Activated CD4-positive, alpha-beta T cell treated with anti-CD3 and anti-CD28 coated beads, Interleukin-2, amount 10 ng/mL, durations not matched to agents 7 days and 5 days (primary cell): ENCODE measurements at places on chromosomes 2 and 18. TPM values are rescaled to one million over a fixed set of nuclear protein-coding genes. Genes with fewer than 3 reads are reported as not detected.

Gene UGT1A8
- not detected for total RNA-seq

DNA sequence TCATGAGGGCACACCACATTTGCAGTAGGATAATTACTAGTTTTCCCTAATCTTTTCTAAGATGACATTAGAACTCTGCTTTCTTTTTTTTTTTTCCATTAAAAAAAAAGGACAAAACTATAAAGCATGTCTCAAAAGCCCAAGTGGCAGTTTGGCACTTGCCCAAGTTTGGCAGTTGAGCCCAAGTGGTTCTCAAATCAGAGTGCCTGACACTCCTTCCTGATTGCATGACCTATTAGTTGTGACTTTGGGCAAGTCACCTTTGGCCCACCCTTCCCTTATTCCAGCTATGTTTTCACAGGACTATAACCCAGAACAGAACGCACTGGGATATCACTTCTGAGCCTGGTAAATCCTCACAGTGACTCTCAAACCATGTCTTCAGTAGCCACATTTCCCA lies 273.0 kb downstream of the CCDC85A start:
- no peak overlapping the region for H3K27ac ChIP-seq
- H3K4me3 ChIP-seq: no peak overlapping the region
- H3K36me3 ChIP-seq: no peaks in the 10 kb centered on the region
- no peak for DNase-seq
- no peaks in the 10 kb centered on the region for H3K4me1 ChIP-seq

GRCh38 chr2:226338825-226339224 lies 460.8 kb downstream of the IRS1 start:
- no peaks in the 10 kb centered on the region for H3K4me1 ChIP-seq
- H3K4me3 ChIP-seq: no peak overlapping the region
- H3K27ac ChIP-seq: no peak overlapping the region
- no peaks in the 10 kb centered on the region for H3K36me3 ChIP-seq

Gene HS6ST1
- 7.9 TPM for total RNA-seq

Gene SAG
- not detected for total RNA-seq

DNA sequence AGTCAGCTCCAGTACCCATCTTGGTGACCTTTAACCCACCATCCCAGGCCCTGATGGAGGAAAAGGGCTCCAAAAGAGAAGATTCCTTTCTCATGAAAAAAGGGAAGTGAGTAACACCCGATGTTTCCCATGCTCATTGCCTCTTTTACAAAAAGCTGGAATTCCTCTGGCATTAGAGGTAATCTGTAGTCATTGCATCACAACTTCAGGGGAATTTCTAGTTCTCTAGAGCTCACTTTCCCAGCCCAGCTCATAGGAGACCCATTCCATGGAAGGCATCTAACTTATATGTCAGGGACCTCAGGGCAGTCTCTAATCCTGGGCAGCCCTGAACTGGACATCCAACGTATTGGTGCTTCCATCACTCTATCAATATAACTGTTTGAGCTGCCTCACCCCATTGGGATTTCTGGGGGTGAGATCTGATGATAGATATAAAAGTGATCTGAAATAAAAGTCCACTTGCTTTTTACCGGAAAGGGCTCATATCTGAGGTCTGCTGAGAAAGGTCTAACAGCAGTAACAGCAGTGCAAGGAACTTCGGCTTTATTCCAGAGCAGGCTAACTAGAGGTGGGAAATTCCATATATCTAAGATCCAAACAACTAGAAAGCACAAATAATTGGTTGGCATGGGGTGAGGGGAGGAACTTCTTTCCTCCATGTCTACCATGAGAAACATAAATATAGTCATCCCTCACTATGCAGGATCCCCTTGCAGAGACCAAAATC lies 106.1 kb downstream of the ETAA1 start:
- no peak overlapping the region for H3K4me3 ChIP-seq
- DNase-seq: no peak
- H3K36me3 ChIP-seq: no peaks in the 10 kb centered on the region
- H3K27ac ChIP-seq: no peak overlapping the region
- no peaks in the 10 kb centered on the region for H3K4me1 ChIP-seq
- no peaks in the 10 kb centered on the region for H3K27me3 ChIP-seq

DNA sequence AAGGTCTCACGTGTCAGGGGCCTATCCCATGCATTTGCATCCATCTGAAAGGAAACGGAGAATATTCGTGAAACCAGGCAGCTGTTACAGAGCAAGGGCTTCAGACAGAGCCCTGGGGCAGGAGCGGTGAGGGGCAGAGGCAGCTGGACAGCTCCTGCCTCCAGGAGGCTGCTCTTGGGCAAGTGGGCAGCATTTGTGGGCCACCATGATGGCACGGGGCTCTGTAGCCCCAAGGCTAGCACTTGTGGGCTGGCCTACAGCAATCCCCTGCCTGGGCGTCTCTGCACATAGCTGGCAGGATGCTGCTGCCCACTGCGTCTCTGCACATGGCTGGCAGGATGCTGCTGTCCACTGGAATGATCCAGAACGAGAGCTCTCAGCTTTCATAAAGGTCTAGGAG lies 52.8 kb upstream of the PTMA start:
- H3K27ac ChIP-seq: no peak overlapping the region
- no peaks in the 10 kb centered on the region for H3K27me3 ChIP-seq
- no peaks in the 10 kb centered on the region for H3K36me3 ChIP-seq
- H3K4me1 ChIP-seq: no peaks in the 10 kb centered on the region
- DNase-seq: no peak

DNA sequence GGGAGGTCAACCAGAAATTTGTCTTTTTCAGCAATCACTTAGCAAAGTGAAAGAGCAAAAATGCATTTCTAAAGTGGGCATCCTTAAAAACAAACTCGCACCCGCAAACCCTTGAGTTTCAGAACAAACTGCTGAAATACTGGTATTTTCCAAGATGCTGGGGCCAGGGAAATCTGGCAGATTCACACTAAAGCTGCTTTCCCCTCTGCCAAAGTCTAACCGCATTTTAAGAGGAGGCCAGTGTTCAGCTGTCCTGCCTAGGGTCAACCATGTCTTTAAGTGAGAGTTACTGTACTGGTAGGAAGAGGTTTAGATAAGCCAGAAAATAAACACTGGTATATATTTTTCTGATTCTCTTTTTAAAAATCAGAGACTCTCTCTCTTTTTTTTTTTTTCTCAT lies 55.9 kb downstream of the ACVR1 start:
- no peak overlapping the region for H3K27ac ChIP-seq
- no peaks in the 10 kb centered on the region for H3K27me3 ChIP-seq
- H3K36me3 ChIP-seq: peaks cover 48% of the 10 kb centered on the region
- DNase-seq: no peak
- peaks cover 12% of the 10 kb centered on the region for H3K4me1 ChIP-seq

DNA sequence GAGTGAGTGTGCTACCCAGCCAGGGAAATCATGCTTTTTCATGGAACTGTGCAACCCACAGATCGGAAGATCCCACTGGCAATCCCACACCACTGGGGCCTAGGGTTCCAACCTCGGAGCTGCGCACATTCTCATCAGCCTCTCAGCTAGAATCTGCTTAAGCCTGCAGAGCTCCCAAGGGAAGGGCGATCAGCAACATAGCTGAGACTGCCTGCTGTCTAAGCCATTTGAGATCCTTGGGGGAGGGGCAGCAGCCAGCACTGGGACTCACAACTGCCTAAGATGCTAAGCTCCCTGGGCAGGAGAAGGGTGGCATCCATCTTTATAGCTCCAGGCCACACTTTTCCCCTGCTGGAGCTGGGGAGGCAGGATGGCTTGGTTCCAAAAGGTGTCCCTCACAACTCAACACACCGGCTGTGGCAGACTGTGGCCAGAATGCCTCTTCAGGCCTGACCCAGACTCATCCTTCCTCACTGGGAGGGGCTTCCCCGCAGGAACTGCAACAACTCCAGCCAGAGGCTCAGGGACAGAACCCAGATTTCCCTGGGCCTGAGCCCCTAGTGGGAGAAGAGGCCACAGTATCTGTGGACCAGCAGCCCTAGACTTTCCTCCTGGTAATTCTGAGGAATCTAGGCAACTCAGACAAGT lies 1133.3 kb upstream of the PIK3C3 start:
- no peaks in the 10 kb centered on the region for H3K27me3 ChIP-seq
- no peak overlapping the region for H3K27ac ChIP-seq
- H3K4me1 ChIP-seq: no peaks in the 10 kb centered on the region
- H3K4me3 ChIP-seq: no peak overlapping the region
- DNase-seq: no peak

Gene SATB2
- 0.07 TPM for total RNA-seq

GRCh38 chr2:160898581-160899307 lies 261.5 kb upstream of the TANK start:
- no peak overlapping the region for H3K4me3 ChIP-seq
- H3K27ac ChIP-seq: no peak overlapping the region
- H3K36me3 ChIP-seq: no peaks in the 10 kb centered on the region
- no peaks in the 10 kb centered on the region for H3K4me1 ChIP-seq
